ENCODE measurements at places on chromosomes 12 and 14.

DNA sequence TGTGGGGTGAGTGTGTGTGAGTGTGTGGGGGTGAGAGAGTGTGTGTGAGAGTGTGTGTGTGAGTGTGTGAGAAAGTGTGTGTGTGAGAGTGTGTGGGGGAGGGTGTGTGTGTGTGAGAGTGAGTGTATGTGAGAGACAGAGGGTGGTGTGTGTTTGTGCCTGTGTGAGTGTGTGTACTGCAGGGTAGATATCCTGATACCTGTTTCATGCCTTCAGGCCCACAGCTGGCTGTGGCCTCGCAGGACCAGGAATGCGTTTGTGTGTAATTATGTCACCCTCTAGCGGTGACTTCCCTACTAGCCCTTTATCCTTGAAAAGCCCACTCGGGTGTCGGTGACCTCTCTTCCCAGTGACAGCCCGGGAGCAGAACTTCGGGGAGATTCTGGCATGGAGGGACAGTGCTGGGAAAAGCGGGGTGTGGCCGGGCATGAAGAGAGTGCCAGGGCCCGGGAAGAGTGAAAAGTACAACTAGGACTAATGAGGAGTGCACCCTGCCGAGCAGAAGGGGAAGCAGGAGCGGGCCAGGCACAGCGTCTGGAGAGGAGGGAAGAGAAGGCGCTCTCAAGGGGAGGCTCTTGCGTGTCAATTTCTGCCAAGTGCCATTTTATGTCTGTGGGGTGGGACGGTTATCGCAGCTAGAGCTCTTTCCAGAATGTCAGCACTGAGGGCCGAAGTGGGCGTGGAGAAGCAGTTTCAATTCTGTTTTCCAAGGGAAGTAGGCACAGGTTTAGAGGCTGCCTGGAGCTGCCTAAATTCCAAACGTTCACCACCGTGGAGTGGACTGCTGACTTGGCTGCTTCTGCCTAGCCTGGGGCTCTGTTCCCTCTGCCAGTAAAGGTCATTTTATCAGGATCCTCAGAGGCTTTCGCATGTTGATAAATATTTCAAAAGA lies 11.0 kb upstream of the FBXL14 start:
- DNase-seq, result peak; percentile 86

DNA sequence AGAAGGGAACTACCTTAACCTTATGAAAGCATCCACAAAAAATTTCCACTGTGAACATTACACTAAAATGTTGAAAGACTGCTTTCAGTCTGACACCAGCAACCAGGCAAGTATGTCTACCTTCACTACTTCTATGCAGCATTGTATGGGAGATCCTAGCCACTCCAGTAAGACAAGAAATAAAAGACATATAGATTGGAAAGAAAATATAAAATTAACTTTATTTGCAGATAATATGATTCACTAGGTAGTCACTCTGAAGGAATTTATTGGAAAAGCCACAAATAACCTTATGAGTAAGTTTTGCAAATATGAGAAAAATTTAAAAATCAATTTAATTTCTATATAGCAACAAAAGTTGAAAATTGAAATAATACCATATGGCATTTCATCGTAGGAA lies 172.0 kb downstream of the RERGL start:
- no peak for DNase-seq

- DNase-seq, result no peak
Observed at GRCh38 chr14:61051051-61051450, 70.0 kb downstream of the SLC38A6 start.

GRCh38 chr12:85713373-85713772 lies 122.8 kb downstream of the RASSF9 start:
- no peak for DNase-seq

GRCh38 chr12:112420740-112421139 lies 2.0 kb downstream of the PTPN11 start:
- no peak for DNase-seq

DNA sequence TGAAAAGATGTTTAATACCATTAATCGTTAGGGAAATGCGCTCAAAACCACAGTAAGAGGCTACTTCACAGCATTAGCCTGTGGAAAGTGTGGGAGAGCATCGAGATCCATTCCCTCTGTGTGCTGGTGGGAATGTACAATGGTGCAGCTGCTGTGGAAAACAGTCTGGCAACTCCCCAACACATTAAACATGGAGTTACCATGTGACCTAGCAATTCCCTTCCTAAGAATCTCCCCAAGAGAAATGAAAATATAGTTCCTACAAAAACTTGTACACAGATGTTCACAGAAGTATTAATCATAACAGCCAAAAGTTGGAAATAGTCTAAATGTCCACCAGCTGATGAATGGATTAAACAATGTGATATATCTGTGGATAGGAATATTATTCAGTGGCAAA lies 23.8 kb downstream of the MLXIP start:
- no peak for DNase-seq

GRCh38 chr12:90939382-90939781 lies 15.6 kb downstream of the CCER1 start:
- DNase-seq, result no peak

DNA sequence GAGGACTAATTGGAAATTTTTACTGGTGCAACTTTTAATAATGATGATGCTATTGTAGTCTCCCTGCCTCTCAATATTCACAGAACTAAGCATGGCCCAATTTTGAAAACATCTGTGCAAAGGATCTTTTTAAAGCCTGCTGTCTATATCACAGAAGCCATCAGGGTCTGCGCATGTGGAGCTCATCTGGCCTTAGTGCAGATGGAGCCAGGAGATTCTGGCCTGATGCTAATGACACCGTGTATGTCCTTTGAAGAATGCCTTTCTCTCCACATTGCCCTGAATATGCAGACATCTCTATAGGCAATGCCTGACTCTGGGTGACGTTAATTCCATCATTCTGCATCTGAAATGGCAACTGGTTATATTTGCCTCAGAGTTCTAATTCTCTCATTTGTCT lies 1205.9 kb downstream of the AACS start:
- no peak for DNase-seq

- DNase-seq, result no peak
Observed at GRCh38 chr14:106436310-106436905, 910.0 kb downstream of the TMEM121 start.
